ENCODE measurements at places on chromosomes 2 and 18.

DNA sequence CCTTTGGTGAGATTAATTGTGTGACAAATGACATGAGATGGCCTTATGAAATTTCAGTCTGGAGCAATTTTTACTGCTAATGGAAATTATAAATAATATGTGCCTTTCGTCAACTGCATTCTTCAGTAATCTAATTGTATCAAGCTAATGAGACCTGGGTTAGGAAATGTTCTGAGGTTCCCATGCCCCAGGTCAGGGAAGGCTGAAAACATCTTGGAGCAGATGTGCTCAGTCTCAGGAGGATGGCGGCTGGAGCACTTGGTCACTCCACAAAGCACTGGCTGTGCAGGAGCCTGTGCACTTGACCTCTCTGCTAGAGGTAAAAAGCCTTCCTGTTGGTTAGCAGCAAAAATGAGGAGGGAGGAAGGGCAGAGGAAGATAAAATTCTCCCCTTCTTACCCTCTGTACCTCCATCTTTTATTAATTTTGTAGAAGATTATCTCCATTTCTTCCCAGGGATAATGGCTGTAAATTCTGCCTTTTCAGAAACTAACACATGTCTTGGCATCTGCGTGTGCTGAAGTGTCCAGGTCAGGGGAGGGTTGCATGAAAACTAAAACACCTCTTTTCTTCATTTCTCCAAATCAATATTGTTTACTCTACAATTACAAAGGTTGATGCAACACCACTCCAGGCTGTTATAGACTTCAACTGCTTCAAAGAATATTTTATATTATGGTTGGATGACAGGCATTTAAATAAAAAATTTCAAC, 1606.4 kb upstream of the ACVR2A start:
- no peak for DNase-seq

DNA sequence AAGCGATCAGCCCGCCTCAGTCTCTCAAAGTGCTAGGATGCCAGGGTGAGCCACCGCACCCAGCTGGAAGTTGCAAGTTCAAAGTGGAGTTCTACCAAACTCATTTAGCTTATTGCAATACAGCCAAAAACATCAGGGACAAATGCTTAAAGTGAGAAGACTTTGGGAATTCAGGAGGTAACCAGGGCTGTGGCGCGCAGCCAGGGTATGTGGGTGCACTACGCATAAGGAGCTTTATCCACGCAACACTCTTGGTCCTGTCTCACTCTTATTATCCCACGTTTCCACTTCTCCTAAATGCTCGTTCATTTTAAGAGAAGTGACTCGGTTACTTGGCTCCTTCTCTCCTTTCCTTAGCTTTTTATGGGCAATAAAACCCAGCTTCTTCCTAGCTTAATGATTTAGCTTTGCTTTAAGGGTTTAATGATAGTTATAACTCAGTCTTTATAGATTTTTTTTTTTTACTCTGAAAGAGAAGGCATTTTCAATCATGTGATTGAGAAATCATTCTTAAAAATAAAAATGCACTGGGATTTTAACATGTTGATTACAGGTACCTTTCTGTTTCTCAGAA, 199.8 kb downstream of the KCNE4 start:
- no peak for DNase-seq

DNA sequence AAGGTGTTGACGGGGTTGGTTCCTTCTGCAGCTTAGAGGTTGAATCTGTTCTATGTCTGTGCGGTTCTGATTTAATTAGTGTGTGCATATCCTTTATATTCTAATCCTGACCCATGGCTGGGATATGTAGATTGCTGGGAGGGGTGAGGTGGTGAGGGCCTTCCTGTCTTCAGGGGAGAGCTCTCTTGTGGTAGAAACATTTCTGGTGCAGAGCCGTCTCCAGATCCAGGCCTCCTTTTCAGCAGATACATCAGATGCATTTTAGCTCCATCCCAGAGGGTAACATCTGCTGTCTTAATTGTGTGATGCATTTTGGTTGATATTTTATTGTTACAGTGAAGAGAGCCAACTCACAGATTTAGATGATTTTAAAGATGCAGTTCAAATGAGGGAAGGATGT, 227.8 kb downstream of the AGAP1 start:
- no peak for DNase-seq

- no peak for DNase-seq
Observed at GRCh38 chr18:58135183-58135641, 91.2 kb downstream of the NEDD4L start.

DNA sequence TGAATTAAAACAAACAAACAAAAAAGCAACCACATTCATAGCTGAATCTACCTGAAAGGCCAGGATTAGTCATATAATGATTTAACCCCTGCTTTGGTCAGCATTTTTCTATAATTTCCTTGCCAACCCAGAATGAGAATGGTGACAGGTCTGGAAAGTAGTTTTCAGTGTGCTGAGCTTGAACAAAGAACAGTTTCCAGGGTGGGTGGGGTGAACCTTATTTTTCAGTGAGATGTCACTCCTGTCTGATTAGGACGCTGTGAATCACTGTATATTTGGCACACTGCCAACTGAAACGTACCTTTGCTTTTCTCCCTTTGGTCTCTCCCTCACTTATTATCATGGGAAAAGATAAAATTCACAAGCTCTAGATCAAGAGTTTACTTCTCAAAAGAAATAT, 35.0 kb upstream of the DSC1 start:
- DNase-seq = no peak

DNA sequence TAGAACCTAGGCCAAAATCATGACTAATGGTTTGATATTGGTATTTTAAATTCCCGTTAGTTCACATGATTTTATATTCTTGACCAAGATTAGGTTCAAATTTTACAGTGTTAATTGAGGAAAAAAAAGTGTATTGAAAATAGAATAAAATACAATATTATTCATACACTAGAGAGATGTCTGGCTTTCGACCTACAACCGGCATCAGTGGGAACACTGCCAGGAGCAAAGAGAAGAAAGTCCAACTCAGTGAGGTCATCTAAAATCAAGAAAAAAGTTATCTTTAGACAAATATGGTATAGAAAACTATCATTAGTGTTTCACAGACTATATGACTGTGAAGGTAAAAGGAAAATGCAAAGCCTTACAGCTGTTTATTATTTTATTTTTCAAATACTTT, 81.5 kb downstream of the PIGN start:
- DNase-seq = no peak

DNA sequence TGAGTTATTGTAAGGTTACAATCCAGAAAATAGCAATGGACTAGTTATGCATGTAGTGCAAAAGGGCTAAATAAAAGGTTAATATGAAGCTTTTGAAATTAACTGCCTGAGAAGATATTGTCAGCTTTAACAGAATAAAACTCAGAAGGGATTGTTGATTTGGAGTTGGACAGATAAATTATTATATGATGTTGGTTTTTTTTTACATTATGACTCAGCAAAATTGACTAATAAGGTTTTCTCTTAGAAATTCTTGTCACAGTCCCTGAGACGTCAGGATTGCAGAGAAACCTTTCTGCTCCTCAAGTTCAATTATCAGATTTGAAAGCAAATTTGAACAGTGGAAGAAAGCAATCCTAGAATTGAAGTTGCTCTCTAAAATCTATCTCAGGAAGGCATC, 946.9 kb downstream of the CBLN2 start:
- no peak for DNase-seq

- no peak for DNase-seq
Observed at GRCh38 chr2:24021122-24021998, 11.5 kb downstream of the MFSD2B start.

GRCh38 chr18:55833543-55833942, 245.6 kb upstream of the TCF4 start:
- no peak for DNase-seq

All from stimulated activated CD4-positive, alpha-beta T cell treated with anti-CD3 and anti-CD28 coated beads, Interleukin-2, amount 100 ng/mL, for 4 hours (primary cell).